ENCODE measurements at places on chromosomes 1 and 21. TPM values are rescaled to one million over a fixed set of nuclear protein-coding genes. Genes with fewer than 3 reads are reported as not detected.

NEK2 gene
- total RNA-seq, result not detected

CD101 gene
- 2.1 TPM for total RNA-seq

ZMYND12 gene
- not detected for total RNA-seq

TMCO4 gene
- total RNA-seq, result 13.2 TPM

C1orf21 gene
- total RNA-seq, result 64.5 TPM

IPO9 gene
- 31.7 TPM for total RNA-seq

Data from posterior vena cava (tissue), 2 donors.